ENCODE measurements at places on chromosomes 11 and 22. TPM values are rescaled to one million over a fixed set of nuclear protein-coding genes. Genes with fewer than 3 reads are reported as not detected.

Gene P2RY2
- 2.8 TPM for polyA plus RNA-seq

Gene TRIM49
- polyA plus RNA-seq: not detected

DNA sequence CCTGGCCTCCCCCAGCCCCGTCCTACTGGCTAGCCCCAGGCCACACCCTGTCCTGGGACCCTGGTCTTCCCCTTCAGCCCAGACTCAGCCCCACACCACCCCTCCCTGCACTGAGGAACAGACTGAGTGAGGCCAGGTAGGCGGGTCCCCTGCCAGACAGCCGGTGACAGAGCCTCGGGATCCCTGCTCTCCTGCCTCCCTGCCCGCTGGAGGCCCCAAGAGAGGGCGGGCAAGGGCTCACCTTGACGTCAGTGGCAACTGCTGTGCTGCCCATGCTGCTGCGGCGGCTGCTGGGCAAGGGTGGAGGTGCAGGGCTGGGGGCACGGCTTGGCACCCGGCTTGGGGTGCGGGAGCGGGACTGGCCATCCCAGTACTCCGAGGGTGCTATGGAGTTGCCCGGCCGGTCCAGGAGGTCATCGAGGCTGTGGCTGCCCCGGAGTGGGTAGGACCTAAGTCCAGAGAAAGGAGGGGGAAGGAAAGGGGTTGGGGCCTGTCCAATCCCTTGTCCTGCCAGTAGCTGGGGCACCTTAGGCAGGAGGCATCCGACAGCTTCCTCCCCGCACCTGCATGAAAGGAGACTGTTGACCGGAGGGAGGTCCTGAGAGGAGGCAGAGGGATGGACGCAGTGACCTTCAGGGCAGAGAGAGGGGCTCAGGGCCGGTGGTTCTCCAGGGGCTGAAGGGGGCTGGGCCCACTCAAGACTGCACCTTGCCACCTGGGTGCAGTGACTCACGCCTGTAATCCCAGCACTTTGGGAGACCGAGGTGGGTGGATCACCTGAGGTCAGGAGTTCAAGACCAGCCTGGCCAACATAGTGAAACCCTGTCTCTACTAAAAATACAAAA, 2.2 kb upstream of the SLC16A8 start:
- no peak for DNase-seq

- no peak for DNase-seq
Measured at GRCh38 chr11:64234647-64235379, 429 bp downstream of the VEGFB start.

DNA sequence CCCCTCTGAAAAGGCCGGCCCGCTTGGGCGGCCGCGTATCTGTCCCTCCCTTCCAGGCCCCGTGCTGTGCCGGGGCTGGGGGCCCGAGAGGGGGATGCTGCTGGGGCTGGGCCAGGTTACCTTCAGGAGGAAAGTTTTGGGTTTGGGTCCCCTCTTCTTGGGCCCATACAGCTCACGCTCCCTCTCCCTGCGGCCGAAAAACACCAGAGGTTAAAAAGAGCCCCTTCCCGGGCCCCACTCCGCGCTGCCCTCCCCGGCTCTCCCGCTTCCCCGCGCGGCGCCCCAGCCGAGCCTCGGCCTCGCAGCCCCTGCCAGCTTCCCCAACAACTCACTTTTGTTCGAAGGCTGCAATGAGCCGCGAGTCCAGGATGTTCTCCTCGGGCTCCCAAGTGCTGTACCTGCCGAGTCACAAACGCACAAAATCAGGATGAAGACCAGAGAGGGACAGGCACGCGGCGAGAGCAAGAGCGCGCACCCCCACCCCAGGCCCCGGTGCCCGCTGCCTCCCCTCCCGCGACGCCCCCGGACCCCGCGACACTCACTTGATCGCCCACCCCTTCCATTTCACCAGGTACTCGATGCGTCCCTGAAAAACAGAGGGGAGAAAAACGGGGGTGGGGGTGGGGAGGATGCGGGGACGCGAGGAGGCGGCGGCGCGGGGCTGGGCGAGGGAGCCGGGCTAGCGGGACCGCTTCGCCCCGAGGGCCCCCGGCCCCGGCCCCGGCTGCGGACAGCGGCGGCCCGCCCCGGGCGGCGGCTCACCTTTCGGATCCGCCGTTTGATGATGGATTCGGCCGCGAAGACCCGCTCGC, 450 bp downstream of the CBX6 start:
- no peak for DNase-seq

- no peak for DNase-seq
Measured at GRCh38 chr11:10633261-10633660, 60.3 kb downstream of the IRAG1 start.

DNA sequence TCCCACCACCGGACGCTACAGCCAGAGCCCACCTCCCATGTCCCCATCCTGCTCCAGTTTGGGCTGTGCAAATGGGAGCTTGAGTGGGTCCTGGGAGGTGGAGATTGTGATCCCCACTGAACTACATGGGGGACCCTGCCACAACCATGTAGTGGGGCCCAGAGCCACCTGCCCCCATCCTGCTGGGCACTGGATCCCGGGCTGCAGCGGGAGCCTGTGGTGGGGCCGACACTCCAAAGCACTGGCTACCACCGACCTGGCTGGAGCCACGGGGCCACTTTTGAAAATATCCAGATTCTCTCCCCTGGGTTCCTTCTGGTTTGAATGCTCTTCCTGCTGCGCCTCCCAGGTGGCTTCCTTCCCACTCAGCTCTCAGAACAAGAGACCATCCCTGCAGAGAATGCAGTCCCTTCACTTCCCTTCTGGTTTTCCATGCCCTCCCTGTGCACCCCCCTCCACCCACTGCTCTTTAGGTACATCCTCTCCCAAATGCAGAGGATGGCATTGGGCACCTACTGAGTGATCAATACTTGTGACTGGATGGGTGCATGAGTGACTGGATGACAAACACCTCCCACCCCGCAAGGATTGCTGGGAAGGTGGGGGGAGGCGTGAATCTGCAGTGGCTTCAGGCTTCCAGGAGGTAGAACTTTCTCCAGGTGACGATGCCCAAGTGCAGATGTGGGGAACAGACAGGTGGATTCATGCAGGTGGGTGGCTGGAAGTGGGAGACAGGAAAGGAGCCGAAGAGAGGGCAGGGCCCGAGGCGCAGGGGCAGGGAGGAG, 846 bp upstream of the UNC93B1 start:
- DNase-seq: no peak

Gene OR51B5
- not detected for polyA plus RNA-seq

- DNase-seq: no peak
Measured at GRCh38 chr11:126514061-126514693, 158.7 kb downstream of the ST3GAL4 start.

Gene C11orf97
- not detected for polyA plus RNA-seq

DNA sequence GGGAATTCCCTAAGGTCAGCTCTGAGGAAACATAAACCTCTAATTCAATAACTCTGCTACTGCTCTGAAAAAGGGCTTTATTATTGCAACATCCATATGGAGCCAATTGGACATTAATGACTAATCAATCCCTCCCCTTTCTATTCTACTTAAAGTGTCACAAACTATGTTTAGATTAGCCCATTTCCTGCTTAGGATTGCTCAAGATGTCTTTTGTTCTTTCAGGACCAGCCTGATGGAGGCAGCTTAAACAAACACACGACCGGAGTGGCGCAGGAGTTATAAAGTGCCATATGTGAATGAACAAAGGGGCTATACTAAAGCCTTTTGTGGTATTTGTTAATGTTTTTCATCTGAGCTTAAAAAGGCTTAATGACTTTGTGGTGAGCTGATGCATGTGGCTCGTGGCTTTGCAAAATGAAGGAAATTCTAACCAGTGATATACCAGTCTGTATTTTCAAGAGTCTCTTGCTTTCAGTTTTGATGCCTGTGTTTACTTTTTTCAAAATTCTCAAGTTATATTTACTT, 354.4 kb downstream of the SOX6 start:
- no peak for DNase-seq

- DNase-seq: no peak
Measured at GRCh38 chr11:82981852-82982251, 80.3 kb downstream of the DDIAS start.

DNA sequence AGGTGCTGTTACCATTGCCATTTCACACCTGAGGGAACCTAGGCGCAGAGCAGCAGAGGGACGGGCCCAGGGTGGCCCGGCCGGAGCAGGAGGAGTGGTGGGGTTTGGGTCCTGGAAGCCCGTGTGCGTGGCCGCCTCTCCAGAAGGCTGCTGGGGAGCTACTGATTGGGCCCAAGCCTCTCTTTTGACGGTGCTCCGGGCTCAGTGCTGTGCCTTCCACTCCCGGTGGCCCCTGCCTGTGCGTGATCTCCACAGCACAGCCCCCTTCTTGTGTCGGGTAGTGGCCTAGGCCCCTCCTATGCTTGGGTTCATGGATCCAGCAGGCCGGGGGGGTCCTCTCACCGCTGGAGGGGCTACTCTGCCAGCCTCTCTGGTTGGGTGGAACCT, 41.0 kb downstream of the SMIM38 start:
- no peak for DNase-seq

- DNase-seq: no peak
Measured at GRCh38 chr22:41565403-41566054, 4.7 kb downstream of the CSDC2 start.

Gene CLDN5
- 32.1 TPM for polyA plus RNA-seq

GRCh38 chr11:126694065-126694625, 306.4 kb downstream of the KIRREL3 start:
- DNase-seq: no peak

DNA sequence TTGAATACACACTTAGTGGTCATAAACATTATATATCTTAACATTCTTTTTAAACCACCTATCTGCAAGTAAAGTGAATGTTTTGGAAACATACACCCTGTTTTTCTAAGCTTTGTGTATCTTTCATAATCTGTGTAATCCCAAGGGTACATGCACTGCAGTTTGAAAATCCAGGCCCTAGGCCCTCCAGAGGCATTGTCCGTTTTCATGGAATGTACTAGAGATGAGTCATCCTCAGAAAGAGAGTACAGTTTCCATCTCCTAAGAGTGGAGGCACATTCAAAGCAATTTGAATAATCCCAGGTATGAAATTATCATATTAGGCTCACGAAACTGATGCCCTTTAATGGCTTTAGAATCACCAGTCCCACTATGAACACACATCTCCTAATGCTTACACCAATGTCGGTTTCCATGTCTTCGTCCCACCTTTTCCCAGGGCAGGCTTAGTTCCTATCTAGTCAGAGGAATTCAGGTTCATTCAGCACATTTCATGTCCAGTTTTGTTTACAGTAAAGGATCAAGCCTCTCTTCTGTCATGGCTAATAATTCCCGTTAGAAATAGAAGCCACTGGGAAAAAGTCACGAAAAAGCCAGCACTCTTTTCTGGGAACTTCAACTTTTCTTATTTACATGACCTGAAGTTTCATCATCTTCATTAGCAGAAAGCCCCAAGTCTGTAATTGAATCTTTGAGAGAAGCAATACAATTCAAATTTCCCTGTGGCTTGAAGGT, 39.5 kb upstream of the CD44 start:
- DNase-seq: no peak

GRCh38 chr22:29115682-29116288, 43.0 kb downstream of the KREMEN1 start:
- DNase-seq: no peak

Gene CBLIF
- polyA plus RNA-seq: not detected

All from muscle of arm (tissue), 14 donors.